Right renal cortex interstitium (tissue), 3 donors: ENCODE measurements at places on chromosomes 5 and 9.

GRCh38 chr9:115495052-115495635 is 377.2 kb upstream of the TNC start:
- no peak for DNase-seq

DNA sequence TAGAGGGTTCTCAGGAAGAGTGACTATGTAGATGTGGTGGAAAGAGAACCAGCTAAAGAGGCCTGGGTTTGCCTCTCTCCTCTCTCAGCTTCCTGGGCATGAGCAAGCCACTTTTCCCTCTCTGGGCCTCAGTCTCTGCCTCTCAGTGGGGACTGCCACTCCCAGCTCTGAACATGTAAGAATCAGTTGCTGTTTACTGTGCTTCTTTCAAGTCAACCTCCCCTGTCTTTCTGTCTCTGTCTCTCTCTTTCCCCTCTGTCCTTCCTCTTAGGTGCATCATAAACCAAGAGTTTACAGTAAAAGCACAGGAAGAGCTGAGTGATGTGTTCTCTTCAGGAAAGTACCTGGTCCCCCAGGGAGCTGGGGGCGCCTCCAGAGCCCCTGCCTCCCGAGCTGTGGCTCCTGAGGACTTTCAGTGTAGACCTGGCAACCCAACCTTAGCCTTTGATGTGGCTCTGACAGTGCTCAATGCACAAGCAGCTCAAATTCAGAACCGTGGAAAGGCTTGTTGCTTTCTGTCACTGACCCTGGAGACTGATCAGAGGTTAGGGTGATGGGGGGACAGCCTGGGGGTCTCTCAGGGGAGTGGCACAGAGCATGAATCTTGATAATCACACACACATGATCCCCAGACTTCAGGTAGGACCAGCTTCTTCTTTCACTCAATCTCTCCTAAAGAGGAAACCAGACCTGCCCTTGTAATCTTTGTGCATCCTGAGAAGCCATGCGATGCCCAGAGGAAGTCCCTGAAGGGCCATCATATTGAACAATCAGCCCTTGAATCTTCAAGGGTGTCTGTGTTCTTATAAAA is 59.4 kb upstream of the TNFSF8 start:
- no peak for DNase-seq

- DNase-seq = no peak
These were observed 23.4 kb downstream of the HNRNPK start for GRCh38 chr9:83956436-83957247.

GRCh38 chr9:110520120-110520701 is 59.3 kb downstream of the SVEP1 start:
- DNase-seq = no peak

- no peak for DNase-seq
These were observed 67.4 kb upstream of the TBC1D9B start for GRCh38 chr5:179974946-179975712.

DNA sequence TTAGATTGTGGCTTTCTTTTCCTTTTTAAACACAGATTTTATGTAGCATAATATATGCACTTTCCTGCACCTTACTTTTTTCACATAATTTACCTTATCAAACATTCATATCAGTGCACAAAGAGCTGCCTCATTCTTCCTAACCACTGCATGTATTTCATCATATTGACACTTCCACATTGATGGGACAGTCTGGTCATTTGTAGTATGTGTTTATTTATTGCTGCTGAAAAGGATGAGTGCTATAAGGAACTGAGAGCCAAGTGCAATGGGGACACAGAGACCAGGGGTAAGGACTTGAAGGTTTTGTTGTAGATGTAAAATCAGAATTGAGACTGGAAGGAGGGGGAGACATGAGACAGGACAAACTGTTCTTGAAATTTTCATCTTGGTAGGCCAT is 193.8 kb downstream of the SMARCA2 start:
- DNase-seq = no peak
